ENCODE measurements at places on chromosomes 13 and 19.

GRCh38 chr13:42277618-42278276, 5.8 kb downstream of the AKAP11 start:
- DNase-seq = no peak

- DNase-seq = no peak
Observed at GRCh38 chr19:30144242-30144758, 202.3 kb downstream of the URI1 start.

- no peak for DNase-seq
Observed at GRCh38 chr19:9645472-9645871, 24.4 kb upstream of the ZNF561 start.

DNA sequence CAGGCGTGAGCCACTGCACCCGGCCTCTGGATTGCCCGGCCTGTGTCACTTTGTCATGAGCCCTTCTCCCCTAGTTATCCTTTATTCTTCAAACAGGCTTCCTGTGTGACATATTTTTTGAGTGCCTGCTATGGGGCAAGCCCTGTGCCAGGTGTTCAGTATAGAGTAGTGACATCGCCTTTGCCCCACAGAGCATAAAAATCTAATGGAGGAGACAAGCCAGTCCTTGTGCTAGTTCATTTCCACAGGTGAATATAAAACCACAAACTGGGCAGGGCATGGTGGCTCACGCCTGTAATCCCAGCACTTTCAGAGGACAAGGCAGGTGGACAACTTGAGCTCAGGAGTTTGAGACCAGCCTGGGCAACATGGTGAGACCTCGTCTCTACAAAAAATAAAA, 43.2 kb downstream of the BBC3 start:
- no peak for DNase-seq

DNA sequence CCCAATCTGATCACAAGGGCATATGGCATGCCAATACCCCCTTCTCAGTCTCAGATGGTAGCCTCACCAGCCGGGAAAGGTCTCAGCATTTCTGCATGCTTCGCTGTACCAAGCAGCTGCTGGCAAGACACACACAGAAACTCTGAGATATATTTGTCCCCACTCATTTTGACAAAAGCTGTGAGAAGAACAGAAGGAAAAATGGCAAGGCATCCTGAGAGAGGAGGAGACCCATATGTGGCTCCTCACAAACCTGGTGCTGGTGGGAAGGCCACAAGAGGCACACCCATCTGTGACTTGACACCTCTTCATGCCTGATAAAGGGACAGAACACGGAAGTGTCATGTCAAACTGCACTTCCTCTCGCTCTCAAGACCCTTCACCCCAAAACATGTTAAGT, 36.7 kb upstream of the DOCK9 start:
- no peak for DNase-seq

- no peak for DNase-seq
Observed at GRCh38 chr13:20217168-20217567, 15.0 kb downstream of the GJB6 start.
